ENCODE measurements at places on chromosomes 11 and 22.

- H3K4me1 ChIP-seq, result peaks cover 69% of the 10 kb centered on the region
- H3K27ac ChIP-seq, result peak overlapping the region; percentile 98
- DNase-seq, result peak; percentile 57
- H3K36me3 ChIP-seq, result peaks cover 4% of the 10 kb centered on the region
- no peaks in the 10 kb centered on the region for H3K27me3 ChIP-seq
Measured at GRCh38 chr22:26893173-26894110, 236.1 kb downstream of the MIAT start.

DNA sequence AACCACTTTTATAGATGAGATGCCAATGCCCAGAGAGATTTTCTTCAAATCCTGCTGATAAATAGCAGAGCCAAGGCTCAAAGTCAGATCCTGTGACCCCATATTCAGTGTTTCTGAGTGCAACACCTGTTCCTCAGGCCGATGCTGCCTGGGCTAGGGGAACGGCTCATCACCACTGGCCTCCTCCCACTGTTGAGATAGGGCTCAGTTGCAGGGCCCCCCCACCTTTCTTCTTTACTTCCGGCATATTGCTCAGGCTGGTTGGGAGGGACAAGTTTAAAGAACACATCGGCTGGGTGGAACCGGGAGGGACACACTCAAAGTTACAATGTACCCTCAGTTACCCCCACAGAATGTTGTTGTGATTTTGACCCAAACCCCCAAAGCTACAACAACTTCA, 88.3 kb upstream of the CRTAM start:
- no peaks in the 10 kb centered on the region for H3K27me3 ChIP-seq
- H3K4me1 ChIP-seq, result peaks cover 35% of the 10 kb centered on the region
- no peak for DNase-seq
- H3K4me3 ChIP-seq, result no peak overlapping the region
- H3K36me3 ChIP-seq, result no peaks in the 10 kb centered on the region

GRCh38 chr11:47125083-47125482, 51.6 kb downstream of the ARFGAP2 start:
- no peak for DNase-seq
- no peaks in the 10 kb centered on the region for H3K36me3 ChIP-seq
- H3K27me3 ChIP-seq, result no peaks in the 10 kb centered on the region
- no peak overlapping the region for H3K27ac ChIP-seq

- no peak overlapping the region for H3K27ac ChIP-seq
- no peaks in the 10 kb centered on the region for H3K27me3 ChIP-seq
- no peaks in the 10 kb centered on the region for H3K4me1 ChIP-seq
- DNase-seq, result no peak
Measured at GRCh38 chr11:112999520-112999919, 38.3 kb downstream of the NCAM1 start.

GRCh38 chr22:29663180-29663821, 56.5 kb upstream of the CABP7 start:
- H3K36me3 ChIP-seq, result peaks cover 33% of the 10 kb centered on the region
- no peak overlapping the region for H3K27ac ChIP-seq
- H3K4me3 ChIP-seq, result no peak overlapping the region
- peaks cover 8% of the 10 kb centered on the region for H3K4me1 ChIP-seq
- no peak for DNase-seq
- no peaks in the 10 kb centered on the region for H3K27me3 ChIP-seq

DNA sequence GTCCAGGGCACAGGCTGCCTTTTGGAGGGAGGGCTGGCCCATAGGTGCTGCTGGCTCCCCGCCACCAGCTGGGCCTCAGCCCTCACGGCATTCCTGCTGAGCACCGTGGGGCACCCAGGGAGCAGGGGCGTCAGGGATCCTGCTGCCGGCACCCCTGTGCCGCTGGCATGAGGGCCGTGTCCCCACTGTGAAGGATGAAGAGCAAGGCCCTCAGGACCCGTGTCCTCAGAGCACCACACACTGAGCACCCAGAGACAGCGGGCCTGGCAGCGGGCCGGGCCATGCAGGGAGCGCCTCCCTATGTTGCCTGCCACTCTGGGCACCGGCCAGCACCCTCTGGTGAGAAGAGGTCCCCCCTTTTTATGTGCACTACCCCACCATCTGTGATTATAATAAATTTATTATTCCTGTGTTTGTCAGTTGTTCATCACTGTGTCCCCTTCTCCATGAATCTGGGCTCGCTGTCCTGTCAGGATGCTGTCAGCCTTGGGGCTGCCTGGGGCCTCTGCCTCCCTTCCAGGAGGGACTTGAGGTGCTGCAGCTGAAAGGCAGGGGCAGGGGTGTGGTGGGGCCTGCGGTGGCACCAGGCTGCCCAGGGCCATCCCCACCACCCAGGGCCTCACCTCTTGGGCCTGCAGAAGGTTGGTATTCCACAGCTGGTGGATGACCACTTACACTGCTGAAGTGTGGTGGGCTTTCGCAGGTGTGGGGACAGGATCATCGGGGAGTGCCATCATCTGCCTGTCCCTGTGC, 80.0 kb downstream of the MED15 start:
- no peaks in the 10 kb centered on the region for H3K27me3 ChIP-seq
- H3K36me3 ChIP-seq, result peaks cover 11% of the 10 kb centered on the region
- no peaks in the 10 kb centered on the region for H3K4me1 ChIP-seq
- no peak overlapping the region for H3K4me3 ChIP-seq
- H3K27ac ChIP-seq, result no peak overlapping the region
- DNase-seq, result no peak

DNA sequence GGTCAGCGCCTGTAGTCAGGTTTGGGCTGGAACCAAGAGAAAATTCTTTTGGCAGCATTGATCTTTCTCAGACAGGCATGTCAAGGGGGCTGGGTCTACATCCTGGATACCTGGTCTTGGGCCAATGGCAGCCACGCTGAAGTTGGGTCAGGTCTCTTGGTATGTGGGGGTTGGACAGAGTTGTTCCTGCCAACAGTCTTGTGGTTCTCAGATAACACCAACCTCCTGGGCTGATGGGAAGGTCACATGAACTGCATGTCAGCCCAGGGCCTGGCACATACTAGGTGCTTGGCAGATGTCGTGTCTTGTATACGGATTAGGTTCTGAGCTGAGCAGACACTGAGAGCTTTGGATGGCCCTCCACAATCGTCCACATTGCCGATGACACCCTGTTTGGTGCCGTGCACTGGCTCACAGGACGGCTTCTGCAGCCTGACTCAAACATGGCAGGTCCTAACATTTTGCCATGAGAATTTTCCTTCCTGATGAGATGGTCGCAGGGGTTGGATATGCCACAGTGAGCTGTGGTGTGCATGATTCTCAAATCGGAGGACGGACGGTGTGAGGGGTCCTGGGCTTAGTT, 42.0 kb downstream of the FBLN1 start:
- no peak for DNase-seq
- no peak overlapping the region for H3K27ac ChIP-seq
- peaks cover 12% of the 10 kb centered on the region for H3K4me1 ChIP-seq
- no peak overlapping the region for H3K4me3 ChIP-seq
- no peaks in the 10 kb centered on the region for H3K27me3 ChIP-seq

DNA sequence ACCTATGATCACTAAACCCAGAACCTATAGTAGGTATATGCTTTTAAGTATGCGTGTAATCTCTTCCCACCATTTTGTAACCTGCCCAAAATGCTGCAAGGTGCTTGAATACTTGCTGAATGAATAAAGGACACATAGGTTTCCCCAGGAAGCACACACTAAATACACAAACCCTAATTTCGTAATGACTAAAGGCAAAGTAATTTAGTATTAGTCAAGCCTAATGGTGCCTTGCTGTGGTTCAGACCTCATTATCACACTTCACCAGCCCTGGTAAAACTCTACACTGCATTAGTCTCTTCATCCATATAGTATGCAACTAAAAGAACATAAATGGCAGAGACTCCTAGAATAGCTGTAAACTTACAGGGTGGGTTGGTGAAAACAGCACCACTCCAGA, 289.0 kb upstream of the PITPNB start:
- H3K4me1 ChIP-seq, result peaks cover 26% of the 10 kb centered on the region
- peaks cover 7% of the 10 kb centered on the region for H3K36me3 ChIP-seq
- no peak overlapping the region for H3K4me3 ChIP-seq
- no peak for DNase-seq
- H3K27me3 ChIP-seq, result no peaks in the 10 kb centered on the region

DNA sequence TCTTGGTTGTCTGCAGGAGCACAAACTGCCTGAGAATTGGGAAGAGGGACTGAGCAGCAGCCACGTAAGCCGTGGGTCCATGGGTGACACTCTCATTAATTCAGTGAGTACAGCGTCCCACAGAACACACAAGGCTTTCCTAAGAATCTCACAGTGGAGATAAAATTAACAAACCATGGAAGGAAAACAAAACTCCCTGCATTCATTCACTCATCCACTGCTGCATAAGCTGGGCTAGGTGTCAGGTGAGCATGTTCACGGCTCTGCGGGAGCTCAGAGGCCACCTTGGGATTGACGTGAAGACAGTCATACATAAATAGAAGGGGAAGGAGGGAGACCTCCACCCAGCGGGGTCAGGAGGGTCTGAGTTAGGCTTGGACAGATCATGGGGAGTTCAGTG, 1442.7 kb downstream of the TBC1D22A start:
- H3K4me1 ChIP-seq, result no peaks in the 10 kb centered on the region
- peaks cover 12% of the 10 kb centered on the region for H3K27me3 ChIP-seq
- DNase-seq, result peak; percentile 51
- H3K36me3 ChIP-seq, result no peaks in the 10 kb centered on the region
- no peak overlapping the region for H3K4me3 ChIP-seq
- H3K27ac ChIP-seq, result no peak overlapping the region

DNA sequence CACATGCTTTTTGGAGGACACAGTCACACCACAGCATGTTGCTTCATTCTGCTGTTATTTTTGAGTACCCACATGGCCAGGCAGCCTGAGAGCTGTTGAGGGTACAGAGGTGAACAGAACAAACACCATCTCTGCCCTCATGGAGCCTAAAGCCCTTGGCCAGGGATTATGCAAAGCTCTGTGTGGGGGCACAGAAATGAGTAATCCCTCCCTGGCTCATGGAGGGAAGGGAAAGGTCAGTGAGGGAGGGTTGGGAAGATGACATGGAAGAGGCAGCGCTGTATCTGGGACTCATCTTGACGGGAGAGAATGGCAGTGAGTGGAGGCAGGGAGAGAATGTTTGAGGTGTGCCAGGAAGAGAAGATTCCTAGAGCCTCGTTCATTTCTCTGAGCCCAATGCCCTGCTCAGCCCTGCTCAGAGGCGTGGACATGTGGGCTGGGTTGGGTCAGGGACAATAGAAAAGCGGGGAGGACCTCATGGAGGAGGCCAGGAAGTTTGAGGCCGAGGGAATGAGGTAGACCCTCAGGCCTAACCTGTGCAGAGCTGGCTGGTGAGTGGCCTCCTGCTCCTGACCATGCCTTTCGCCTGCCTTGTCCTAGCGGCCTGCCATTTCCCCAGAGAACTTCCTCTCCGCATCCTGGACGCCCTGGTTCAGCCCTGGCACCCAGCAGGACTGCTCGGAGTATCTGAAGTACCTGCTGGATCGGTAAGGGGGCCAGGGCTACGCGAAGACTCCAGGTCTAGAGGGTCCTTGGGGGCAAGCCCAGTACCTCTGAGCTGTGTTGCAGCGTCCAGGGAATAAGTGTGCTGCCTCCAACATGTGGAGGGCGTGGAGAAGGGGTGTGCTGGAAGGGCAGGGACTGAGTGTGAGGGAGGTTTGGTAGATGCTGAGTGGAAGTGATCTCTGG, 19.8 kb downstream of the USP35 start:
- H3K27ac ChIP-seq, result no peak overlapping the region
- peaks cover 40% of the 10 kb centered on the region for H3K36me3 ChIP-seq
- H3K4me1 ChIP-seq, result no peaks in the 10 kb centered on the region
- no peaks in the 10 kb centered on the region for H3K27me3 ChIP-seq
- no peak for DNase-seq

DNA sequence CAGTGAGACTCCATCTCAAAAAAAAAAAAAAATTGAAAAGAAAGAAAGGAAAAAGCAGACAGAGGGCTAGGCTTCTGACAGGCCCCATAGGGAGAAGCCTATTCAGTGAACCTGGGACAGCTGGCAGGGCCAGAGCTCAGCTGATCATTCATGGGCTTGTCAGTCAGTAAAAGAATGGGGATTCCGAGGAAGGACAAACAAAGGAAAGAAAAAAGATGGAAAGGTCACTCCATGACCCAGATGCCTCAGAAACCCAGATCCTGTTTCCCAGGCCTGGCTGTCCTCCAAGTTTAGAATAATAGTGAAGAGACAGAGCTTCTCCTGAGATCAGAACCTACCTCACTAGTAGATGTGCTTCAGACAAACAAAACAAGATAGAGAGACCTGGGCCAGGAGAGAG, 34.3 kb upstream of the ASPHD2 start:
- no peak overlapping the region for H3K27ac ChIP-seq
- no peak for DNase-seq
- H3K4me3 ChIP-seq, result no peak overlapping the region

DNA sequence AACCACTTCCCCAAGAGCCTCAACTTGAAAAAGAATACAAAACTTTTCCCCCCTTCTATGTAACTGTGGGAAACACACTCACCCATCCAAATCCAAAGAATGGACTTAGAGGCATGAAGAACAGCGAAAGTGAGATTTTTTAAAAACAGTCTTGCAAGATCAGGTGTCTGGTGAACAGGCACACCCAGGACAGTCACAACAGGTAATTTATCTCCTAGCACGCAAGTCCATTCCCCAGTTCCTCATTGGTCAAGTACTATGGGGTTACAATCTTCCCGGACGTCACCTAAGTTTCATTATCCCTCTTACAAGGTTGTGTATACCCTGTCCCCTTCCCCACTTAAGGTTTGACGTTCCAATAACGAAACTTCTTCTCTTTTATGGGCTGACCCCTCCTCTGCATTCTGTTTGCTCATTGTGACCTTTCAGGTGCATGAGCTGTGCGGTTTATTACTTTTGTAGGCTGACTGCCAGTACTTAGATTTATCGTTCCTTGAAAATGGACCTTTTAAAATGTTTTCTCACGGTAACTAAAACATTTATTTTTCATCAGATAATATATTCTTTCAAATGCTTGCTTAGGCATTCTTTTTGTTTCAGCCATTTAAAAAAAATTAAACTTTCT, 1401.9 kb downstream of the FAM181B start:
- H3K4me3 ChIP-seq, result no peak overlapping the region
- H3K27ac ChIP-seq, result no peak overlapping the region
- no peak for DNase-seq
- no peaks in the 10 kb centered on the region for H3K36me3 ChIP-seq

DNA sequence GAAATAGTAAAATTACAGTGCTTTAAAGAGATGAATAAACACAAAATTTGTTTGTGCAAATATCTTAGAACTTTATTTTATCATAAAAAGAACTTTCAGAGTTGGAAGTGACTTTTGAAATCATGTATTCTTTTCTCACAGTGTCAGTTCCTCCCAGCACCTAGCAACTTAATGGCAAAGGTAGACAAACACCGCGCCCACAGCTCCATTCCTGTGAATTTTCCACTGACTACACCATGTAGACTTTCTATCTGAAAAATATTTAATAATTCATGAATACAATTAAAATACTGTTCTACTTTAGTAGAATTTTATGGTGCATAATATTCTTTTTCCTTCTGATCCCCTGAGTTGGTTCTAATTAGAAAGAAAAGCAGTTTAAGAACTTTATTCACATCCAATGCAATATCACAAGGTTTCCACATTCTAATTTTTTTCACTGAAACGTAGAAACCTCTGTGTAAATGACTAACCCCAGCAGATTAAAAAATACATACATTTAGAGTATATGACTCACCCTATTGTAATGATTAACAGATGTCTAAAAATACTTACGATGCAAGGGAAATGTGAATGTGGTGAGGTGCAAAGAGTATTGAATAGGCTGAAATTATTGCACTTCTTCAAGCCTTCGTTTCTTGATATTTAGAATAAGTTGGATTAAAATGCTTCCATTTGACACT, 218.2 kb upstream of the CCDC179 start:
- H3K27me3 ChIP-seq, result no peaks in the 10 kb centered on the region
- peak overlapping the region; percentile 60 for H3K27ac ChIP-seq
- DNase-seq, result no peak
- peak overlapping the region; percentile 0 for H3K4me3 ChIP-seq
- no peaks in the 10 kb centered on the region for H3K36me3 ChIP-seq
- peaks cover 27% of the 10 kb centered on the region for H3K4me1 ChIP-seq
